Midbrain (tissue), 1 donor: ENCODE measurements at places on chromosomes 12 and 14.

DNA sequence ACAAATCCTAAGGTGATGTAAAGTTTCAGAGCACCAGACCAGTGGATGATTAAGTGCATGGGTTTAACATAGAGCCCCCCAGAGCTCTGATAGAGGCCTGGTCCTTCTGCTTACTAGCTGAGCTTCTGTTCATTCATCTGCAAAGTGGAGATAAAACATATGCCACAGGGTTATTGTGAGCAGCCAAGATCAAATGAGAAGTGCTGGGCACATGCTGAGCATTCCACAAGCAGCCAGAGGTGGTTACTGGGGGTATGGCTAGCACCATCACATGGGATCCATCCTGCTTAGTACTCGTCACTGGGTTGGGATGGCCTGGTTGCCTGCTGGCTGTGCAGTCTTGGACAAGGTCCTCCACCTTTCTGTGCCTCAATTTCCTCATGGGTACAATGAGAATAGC lies 18.0 kb upstream of the SMUG1 start:
- no peak for DNase-seq

DNA sequence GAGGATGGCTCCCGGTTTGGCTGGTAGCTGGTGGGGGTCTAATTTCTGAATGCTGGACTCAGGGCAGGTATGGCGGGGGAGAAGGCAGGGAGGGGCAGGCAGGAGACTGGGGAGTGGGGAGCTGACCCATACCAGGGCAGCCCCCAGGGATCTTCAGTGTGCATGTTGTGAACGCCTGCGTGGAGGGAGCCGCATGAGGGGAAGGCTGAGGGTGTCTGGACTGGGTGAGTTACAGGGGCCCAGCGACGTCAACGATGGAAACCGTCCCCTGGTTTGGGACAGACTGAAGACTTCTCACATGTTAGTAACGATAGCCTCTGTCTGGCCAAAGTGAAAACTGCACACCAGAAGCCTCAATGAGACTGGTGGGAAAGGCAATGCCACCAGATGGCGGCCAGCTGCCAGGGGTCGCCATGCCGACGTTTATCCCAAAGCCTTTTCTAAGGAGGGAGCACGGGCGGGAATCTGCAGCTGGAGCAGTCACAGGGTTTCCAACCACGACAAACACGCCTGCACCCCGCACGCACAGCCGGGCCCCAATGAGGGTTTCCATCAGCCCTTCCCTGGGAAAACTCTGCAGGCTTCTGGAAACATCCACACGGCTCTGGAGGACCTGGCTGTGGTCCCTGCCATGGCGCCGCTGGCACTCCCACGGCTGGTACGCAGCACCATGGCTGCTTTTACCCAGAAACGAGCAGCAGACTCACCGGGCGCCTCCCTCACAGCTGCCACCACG lies 14.0 kb downstream of the PGAM5 start:
- DNase-seq = no peak

- DNase-seq = no peak
These were observed 943.5 kb downstream of the BCL11B start for GRCh38 chr14:98328496-98328895.

GRCh38 chr12:122856999-122857671 lies 21.9 kb downstream of the HIP1R start:
- no peak for DNase-seq

- no peak for DNase-seq
These were observed 1.6 kb upstream of the UNC119B start for GRCh38 chr12:120708651-120709050.

DNA sequence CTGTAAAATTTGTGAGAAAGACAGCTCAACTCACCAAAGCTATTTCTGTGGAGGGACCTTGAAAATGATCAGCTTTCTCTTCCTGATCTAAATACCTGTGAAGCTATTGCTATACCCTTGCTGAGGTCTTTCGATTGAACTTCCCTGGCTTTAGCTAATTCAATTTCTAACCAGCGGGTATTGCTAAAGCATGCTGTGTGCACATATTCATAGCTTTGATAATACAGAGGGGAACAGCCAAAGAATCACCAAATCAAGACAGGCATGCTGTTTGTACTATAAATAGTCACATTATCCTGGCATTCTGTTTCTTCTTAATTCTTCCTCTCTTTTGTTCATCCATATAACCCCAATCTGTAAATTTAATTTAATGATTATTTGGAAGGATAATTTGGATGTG lies 233.0 kb downstream of the LRFN5 start:
- DNase-seq = no peak

DNA sequence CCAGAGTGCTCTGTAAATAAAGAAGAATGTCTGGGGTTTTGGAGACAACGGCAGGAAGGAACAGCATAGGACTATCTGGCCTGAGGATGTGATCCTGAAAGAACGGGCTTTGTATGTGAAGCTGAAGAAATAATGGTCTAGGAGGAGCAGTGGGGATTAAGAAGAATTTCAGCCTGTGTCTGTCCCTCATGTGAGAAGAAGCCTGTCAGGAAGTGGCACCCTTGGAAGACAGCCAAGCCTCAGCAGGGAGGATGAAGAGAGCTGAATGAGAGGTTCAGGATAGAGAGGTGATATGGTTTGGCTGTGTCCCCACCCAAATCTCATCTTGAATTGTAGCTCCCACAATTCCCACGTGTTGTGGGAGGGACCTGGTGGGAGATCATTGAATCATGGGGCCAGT lies 56.9 kb upstream of the TCL1A start:
- no peak for DNase-seq

DNA sequence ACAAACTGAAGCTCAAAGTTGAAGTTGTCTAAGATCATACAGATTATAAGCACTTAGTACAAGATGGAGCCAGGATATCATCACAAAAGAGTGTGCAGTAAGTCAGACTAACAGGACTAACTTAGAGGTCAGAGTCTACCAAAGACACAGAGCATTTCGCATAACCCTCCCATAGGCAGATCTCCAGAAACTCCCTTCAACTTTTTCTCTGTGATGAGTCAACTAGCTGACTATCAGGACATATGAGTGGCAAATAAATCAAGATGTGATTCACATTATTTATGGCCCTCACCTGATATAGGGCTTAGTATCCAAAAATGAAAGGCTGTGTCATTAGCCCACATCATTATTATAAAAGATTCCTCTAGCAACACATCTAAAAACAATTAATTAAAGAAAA lies 484.6 kb downstream of the GALC start:
- DNase-seq = no peak

- no peak for DNase-seq
These were observed 144.4 kb downstream of the AKAP6 start for GRCh38 chr14:32473464-32473855.

DNA sequence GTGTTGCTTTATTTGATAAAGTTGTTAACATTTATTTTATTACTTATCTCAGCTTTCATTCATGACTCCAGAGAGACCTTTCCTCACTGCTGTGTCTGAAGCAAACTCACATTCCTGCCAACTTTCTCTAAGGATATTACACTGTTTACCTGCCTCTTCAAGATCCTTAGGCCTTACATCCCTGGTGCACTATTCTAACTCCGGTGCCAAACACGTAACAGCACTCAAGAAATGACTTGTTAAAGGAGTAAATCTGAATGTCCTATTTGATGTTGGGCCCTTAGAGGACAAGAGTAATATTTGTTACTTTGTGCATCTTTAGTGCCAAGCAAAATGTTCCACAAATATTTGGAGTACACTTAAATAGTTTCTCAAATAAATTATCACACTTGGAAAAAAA lies 324.1 kb upstream of the FLRT2 start:
- DNase-seq = no peak

DNA sequence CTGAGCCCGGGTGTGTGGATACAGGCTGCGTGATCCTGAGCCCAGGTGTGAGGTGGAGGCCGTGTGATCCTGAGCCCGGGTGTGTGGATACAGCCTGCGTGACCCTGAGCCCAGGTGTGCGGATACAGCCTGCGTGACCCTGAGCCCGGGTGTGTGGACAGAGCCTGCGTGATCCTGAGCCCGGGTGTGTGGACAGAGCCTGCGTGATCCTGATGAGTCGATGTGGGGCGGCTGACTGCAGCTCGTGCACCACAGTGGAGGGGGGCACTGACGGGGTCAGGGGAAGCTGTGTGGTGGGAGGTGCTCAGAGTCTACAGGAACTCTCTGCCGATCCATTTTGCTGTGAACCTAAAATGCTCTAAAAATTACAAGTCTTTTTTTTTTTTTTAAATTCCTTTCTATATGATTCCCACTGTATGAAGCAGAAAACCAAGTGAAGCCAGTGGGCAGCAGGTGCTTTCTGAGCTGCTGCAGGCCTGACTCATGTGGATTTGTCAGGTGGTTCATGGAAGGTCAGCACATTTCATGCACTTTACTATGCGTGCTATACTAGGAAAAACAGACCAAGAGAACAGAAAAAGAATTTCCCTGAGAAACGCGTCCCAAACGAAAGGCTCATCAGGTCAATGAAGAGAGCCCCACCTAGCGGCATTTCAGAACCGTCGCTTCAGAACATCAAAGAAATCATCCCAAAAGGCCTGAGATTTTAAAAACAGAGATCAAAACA lies 19.3 kb downstream of the BRF1 start:
- peak; percentile 61 for DNase-seq

DNA sequence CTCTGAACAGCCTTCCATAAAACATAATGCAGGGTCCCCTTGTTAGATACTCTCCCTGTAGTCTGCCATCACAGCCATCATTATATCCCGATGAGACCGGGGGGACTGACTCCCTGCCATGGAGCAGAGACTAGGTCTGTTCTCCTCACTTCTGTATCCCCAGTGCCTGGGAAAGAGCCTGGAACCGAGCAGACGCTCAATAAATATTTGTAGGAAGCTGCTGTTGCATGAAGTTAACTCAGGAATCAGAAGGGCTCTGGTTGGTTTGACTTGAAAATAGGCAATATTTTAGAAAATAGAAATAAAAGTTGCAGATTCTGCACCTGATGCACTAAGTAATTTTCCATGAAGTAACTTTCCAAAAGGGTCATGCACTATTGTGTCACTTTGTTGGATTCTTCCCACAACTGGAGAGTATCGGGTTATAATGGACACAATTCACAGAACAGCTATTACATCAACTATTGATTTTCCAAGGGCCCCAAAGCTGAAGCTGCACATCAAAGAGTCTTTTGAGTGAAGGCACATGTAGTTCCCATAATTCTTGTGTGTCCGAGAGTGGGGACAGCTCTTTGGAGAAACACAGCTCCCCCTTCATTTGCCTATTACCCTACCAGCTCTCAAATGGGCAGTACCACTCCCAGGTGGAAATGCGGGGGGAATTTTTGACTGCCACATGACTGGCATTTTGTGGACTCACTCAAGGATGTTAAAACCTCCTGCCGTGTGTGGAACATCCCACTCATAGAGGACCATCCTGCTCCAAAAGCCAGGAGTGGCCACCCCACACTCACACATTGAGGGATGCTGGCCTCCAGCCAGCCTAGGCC lies 18.8 kb downstream of the CLMN start:
- DNase-seq = peak; percentile 90

DNA sequence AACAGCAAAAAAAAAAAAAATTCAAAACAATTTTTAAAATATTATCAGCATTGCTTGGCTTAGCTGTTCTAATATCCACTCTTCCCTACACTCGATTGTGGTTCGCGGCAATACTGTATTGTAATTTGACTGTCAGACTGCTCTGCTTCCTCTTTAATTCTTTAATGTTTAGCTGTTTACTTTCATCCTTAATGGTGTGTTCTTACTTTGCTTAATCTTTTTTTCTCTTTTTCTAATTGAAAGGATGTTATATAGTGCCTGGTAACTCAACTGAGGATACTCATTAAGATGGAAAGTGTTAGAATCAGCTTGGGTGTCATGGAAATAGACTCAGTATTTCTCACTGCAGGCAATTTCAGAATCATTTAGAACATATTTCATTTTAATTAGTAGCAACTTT lies 2.0 kb downstream of the ANO4 start:
- DNase-seq = peak; percentile 25

DNA sequence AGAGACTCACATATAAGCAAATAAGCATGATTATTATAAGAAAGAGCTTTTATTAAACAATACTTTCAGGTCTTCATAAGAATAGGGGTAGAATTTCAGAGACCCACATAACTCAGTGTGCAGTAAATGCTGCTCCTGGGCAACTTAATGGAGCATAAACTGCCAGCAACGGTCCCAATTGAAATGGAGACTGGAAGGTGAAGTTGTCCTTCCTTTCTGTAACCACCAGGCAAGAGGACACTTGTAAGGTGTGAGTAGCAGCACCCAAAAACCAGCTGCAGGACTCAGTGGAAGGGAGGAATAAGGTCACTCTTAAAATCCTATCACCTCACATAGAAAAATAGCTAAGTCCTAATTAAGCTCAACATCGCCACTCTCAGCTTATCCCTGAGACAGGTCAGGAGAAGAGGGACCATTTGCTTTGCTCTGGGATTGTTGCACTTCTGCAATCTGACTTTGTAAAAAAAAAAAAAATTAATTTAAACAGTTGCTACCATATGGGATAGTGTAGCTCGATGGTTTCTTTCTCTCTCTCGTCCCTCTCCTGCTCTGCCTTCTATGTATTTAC lies 22.7 kb upstream of the LTA4H start:
- DNase-seq = no peak

DNA sequence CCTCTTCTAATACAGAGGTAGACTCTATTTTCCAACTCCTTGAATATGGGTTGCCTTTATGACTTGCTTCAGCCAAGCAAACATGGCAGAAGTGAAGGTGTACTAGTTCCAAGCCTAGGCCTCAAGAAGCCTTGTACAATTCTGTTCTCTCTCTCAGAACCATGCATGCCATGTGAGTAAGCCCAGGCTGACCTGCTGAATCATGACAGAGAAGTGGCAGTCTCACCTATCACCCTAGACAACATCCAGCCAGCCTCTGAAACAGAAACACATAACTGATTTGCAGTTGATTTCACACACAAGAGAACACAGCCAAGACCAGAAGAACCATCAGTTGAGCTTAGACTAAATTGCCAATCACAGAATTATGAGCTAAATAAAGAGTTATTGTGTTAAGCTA lies 157.2 kb downstream of the GARIN6 start:
- DNase-seq = no peak

- no peak for DNase-seq
These were observed 65.5 kb upstream of the MDM1 start for GRCh38 chr12:68397566-68398158.

GRCh38 chr12:131067981-131068851 lies 114.5 kb downstream of the ADGRD1 start:
- DNase-seq = no peak

DNA sequence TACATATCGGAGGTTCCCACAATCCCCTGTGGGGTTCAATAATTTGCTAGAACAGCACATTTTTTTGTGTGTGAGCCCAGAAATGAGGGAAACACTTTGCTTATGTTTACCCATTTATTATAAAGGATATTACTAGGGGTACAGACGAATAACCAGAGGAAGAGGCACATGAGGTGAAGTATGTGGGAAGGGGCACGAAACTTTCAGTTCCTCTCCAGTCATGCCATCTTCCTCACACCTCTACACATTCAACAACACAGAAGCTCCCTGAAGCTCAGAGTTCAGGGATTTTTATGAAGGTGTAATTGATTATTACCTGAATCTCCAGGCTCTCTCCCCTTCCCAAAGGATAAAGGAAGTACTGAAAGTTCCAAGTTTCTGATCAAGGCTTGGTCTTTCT lies 30.2 kb upstream of the DYRK2 start:
- no peak for DNase-seq

- no peak for DNase-seq
These were observed 142.8 kb upstream of the PELI2 start for GRCh38 chr14:55975281-55975910.

GRCh38 chr14:97166497-97166896 lies 369.3 kb downstream of the VRK1 start:
- no peak for DNase-seq
